ENCODE measurements at places on chromosomes 1 and 21.

- no peak for DNase-seq
Observed at GRCh38 chr1:70760154-70760553, 287.5 kb downstream of the PTGER3 start.

- no peak for DNase-seq
Observed at GRCh38 chr1:114700036-114700600, 4.8 kb upstream of the AMPD1 start.

DNA sequence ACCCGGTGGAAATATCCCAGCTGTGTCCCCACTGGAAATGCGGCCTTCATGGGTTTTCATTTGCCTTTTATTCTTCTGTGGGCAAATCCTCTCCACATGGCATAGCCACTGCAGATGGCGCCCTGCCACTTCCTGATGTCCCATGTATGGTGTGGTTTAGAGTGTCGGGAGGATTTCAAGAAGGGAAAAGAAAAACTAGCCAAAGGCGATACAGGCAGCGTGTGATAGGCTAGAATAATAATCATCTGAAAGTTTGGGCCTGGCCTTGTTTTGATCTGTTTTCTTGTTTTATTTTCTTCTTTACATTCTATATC is 123.6 kb downstream of the PEX14 start:
- DNase-seq: no peak

DNA sequence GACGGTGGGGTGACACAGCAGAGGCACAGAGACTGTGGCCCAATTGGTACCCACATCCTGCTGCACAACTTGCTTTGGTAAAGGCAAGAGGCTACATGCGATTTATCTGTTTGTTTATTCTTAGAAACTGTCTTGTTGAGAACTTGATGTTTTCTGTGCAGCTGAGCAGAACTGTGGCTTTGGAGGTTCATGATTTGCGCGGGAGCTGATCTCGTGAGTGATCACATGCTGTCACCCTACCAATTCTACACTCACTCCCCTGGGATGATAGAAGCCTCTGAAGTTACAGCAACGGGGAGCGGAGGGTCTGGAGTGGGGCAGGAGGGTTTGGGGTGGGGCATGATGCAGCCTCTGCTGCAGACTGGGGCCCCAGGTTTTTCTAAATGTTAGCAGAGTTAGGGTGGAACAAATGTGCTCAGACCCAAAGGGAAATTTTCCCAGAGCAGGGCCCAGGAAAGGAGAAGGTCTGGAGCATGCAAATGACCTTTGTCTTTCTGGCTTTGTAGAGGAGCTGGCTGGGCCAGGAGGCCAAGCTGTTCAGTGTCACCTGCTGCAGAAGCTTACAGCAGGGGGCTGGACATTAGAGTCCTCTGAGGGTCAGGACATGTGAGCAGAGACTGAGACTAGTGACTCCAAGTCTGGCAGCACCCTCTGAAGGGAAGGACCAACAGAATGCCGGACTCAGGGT is 83.6 kb downstream of the GRIK3 start:
- no peak for DNase-seq

DNA sequence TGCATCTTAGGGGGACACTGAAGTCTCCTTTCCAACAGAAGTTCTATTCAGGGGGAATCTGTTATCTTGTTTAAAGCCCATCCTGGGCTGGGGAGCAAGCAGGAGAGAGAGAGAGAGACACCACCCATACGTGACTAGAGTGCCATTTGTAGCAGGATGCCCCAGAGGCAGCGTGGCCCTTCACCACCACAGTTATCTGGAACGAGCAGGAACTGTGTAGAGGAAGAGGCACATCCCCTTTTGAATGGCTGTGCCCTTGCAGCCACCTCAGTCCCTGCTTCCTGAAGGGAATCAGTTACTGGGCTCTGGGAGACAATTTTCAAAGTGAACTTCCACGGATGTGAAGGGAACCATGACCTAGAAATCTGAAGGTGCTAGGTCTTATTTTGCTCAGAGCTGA is 19.4 kb upstream of the LAMTOR5 start:
- DNase-seq: no peak

DNA sequence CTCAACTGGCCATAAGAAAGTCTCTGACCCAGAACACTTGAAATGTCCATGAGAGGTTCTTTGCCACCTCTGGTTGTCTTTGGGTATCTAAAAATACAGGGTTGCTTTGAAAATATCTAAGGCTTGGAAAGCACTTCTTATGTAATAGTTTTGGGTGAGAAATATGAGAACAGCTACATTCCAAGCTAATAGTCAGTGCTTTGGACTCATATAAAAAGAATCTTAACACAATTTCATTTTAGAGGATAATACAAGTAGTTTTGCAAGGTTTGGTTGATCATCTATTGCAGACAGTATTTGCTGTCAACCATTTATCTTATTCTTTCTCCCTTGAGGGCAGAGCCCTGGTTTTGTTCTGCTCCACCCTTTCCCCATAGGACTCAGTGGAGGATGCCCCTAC is 207.5 kb downstream of the KCNK2 start:
- no peak for DNase-seq

- DNase-seq: no peak
Observed at GRCh38 chr1:177703888-177704446, 265.9 kb downstream of the SEC16B start.

DNA sequence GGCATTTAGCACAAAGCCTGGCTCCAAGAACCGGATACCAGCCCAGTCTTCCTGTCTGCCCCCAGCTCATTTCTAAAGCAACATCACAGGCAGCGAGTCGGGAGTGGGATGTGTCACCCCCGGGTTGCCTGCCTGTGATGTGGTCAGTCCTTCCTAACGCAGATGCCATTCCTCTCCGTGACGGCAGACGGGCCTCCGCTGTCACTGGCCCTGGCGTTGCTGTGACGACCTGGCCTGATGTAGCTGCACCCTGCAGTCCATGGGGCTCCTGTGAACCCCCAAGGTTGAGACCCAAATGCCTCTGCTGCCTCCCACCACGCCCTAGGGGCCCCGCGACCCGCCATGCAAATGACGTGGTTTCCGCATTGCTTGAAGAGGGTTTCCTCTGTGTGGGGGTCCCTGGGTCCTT is 12.3 kb downstream of the TNFRSF1B start:
- DNase-seq: peak; percentile 83

DNA sequence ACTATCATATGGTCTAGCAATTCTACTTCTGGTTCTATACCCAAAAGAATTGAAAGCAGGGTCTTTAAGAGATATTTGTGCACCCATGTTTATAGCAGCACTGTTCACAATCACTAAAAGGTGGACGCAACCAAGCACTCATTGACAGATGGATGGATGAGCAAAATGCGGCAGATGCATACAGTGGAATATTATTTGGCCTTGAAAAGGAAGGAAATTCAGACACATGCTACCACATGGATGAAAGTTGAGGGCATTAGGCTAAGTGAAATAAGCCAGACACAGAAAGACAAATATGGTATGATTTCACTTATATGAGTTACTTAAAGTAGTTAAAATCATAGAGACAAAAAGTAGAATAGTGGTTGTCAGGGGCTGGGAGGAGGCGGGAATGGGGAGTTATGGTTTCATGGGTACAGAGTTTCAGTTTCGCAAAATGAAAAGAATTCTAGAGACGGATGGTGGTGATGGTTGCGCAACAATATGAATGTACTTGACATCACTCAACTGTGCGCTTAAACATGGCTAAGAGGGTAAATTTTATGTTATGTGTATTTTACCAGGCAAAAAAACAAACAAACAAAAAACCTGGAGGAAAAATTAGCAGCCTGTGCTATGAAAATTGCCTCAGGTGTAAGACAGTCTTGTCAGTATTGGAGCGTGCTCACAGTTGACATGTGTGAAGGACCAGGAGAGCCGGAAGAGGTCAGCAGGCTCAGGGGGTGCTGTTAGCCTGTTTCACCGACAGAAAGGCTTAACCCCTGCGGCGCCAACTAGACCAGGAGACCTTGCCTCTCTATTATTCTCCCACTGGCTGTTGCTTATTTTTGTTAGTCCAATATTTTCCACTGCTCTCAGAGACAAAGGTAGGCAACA is 26.5 kb downstream of the CD247 start:
- peak; percentile 61 for DNase-seq

DNA sequence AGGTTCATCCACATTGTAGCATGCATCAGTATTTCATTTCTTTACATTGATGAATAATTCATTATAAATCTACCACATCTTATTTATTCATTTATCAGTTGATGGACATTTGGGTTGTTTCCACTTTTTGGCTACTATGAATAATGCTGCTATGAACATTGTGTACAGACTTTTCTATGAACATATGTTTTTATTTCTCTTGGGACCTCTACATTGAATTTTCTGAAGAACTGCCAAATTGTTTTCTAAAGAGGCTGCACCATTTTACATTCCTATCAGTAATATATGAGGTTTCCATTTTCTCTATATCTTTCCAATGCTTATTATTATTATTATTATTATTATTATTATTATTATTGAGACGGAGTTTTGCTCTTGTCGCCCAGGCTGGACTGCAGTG is 81.3 kb upstream of the SELENON start:
- DNase-seq: no peak

DNA sequence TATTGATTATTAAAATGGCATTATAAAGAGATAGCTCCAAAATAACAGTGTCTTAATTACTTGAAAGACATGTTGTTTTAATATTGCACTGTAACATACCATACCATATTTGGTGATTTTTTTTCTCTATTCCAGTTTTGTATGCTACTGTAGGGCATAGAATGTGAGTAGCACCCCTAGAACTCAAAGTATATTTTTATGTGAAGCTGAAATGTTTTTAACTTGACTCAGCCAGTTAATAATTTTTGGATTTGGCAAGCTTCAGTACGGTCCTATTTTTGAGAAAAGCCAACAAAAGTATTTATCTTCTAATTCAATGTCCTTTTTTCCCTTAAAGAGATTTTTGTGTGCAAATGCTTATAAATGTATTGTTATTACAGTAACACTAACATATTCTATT is 593.8 kb downstream of the USP25 start:
- no peak for DNase-seq

DNA sequence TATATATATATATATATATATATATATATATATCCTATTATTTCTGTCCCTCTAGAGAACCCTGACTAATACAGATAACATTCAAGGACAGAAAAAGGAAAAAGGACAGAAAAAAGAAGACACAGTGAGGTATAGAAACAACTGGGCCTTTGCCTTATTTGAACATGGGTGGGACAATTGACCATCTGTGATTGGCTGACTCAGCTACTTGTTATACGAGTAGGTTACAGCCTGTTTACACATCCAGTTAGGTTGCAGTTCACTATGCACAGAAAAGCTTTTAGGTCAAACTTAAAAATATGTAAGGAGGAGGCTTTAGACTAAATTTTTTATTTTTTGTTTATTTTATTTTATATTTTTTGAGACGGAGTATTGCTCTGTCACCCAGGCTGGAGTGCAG is 39.8 kb upstream of the RGS8 start:
- no peak for DNase-seq

DNA sequence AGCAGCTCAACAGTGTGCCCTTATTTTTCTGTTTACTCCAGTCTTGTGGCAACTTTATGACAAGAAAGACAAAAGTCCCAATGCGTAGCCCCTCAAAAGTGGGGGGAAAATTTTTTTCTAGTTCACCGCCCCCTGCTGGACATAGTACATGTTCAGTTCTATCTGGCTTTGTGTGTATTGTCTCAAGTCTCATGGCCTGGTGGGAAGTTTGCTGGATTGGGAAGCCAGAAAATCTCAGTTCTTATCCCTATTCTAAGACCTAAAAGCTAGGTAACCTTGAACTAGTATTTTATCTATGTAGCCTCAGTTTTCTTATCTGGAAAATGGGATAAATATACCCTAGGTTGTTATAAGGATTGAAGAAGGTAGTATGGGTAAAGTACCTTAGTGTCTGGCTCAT is 55.8 kb upstream of the LDLRAP1 start:
- DNase-seq: peak; percentile 34

GRCh38 chr1:58783090-58783992 is 506 bp downstream of the JUN start:
- DNase-seq: no peak

Data from activated naive CD4-positive, alpha-beta T cell treated with Interleukin-2 at 50 U/mL for 16 hours (primary cell).